ENCODE measurements at places on chromosomes 11 and 22.

DNA sequence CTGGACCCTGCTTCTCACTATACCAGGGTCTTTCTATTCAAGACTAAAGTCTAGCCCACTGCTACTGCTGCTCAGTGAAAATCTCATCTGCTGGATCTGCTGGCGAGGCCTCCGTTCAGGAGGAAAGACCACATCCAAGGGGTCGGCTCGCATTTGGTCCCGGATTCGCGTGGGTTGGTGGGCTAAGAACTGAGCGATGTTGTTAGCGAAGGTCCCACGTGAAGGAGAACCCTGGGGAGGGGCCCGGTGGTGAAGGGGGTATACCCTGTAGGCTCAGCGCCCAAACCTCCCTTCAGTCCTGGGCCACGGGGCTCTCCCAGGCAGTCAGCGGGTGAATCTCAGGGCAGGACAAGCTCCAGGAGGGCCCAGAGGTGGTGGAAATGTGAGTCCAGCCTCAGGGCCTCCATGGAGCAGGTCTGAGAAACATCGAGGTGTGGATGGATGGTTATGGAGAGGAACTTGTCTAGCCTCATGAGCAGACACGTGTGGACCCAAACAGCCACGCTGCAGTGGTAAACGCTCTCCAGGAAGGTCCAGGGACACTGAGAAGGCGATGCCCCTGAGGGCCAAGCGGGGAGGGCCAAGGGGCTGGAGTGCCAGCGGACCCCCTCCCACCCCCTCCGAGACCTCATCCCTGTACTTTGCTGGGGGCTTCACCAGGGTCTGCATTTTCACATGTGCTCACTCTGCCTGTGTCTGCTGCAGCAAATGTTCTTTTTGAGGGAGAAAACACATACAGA lies 152.3 kb downstream of the CTTN start:
- no peak for DNase-seq

DNA sequence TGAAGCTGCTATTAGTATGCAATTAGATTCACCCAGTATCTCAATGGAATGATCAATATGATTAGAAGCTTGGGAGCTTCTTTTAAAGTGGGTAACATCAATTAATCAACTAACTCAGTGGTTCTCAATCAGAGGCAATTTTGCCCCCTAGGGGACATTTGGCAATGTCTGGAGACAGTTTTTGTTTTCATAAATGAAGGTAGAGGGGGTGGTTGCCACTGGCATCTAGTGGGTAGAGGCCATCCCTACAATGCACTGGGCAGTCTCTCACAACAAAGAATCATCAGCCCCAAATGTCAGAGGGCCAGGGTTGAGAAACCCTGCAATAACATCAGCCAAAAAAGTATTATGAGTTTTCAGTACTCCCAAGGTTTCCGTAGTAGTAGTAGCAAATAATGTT lies 5.9 kb upstream of the AMOTL1 start:
- DNase-seq: no peak

- DNase-seq: no peak
These were observed 5.8 kb downstream of the UBASH3B start for GRCh38 chr11:122661182-122661945.

DNA sequence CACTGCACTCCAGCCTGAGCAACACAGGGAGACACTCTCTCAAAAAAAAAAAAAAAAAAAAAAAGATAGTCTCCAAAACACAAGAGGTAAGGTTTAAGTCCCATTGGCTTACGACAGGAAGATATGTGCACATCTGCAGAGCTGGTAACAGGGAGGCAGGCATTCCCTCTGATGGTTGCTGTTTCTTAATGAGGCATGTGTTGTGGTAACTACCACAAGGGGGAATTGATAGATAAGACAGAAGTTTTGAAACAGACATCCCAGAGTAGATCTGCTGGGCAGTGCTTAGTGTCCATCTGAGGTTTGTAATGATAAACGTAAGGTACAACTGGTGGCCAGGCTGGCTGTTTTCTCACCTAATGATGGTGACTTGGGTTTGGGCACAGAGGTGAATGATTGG lies 4.7 kb downstream of the EIF1AD start:
- no peak for DNase-seq

- no peak for DNase-seq
These were observed 2.7 kb upstream of the NXPE1 start for GRCh38 chr11:114562166-114562916.

- no peak for DNase-seq
These were observed 65.3 kb downstream of the MCM5 start for GRCh38 chr22:35465109-35465701.

DNA sequence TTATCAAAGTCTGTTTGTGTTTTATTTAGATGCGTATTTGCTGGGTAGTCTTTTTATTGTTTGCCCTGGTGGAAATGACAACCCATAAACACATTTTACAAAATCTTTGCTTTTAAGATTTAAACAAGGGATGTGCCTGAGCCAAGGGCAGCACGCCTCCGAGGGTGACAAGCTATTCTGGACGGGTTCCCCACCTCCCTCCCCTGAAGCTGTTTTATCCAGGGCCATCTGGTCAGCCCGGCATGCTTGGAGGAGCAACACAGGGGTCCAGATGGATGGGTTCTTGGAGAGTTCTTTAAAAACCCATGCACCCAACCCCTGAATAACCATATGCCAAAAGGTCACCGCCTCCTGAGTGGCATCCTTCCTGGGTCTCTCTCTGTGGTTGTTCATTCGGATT lies 408.9 kb downstream of the OPCML start:
- no peak for DNase-seq

- peak; percentile 71 for DNase-seq
These were observed 26.7 kb downstream of the CD44 start for GRCh38 chr11:35165423-35166368.

DNA sequence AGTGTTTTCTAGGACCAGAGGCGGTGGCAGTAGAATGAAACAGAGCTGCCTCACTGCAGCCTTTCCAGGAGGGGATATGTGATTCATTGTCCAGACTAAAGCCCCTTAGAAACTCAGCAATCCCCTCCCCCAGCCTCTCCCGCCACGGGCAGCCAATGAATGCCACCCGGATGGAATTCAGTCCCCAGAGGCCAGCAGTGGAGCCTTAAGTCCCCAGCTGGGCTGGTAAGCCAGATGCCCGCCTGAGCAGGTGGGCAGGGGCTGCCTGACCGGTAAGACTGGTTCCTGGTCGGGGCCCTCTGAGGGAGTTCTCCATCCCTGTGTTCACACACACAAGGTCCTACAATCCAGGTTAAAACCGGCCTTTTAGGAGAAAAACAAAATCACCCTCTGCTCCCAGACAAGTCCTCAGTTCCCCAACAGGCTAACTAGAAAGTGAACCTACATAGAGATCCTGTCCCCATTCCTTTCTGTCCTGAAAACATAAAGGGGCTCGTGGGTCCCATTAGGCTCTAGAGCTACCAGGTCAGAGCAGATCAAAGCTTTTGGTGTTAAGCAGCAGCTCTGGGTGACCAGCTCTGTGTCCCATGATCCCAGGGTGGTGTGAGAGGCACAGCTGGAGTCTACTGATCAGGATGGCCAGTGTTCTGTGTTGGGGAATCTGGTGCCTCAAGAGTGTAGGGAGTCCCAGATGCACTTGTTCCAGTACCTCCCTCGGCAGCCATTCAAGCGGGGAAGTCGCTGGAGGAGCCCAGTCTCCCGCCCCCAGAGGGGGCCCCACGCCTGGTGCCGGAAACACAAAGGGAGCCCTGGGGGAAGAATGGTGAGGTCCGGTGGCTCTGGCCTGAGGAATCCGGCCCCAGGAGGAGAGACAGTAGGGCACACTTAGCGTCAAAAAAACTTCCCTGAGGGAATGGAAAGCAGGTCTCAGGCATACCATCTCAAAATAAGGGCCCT lies 2.6 kb downstream of the PATZ1 start:
- DNase-seq: no peak

DNA sequence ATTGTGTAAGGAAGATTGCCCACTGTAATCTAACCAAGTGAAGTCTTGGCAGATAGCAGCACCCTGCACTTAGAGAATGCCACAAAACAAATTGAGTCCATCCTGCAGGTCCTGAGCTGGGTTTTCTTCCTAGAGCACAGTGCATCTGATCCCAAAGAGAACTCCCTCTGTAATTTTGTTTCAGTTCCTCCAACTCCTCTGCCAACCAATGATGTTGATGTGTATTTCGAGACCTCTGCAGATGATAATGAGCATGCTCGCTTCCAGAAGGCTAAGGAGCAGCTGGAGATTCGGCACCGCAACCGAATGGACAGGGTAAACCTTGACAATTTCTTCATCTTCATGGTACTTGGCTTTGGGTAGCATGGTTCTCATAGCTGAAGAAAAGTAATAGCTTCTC lies 33.1 kb upstream of the ST14 start:
- no peak for DNase-seq

GRCh38 chr11:131561501-131561900 lies 191.1 kb downstream of the NTM start:
- DNase-seq: no peak

GRCh38 chr11:131816051-131816450 lies 445.6 kb downstream of the NTM start:
- no peak for DNase-seq

- DNase-seq: no peak
These were observed 19.5 kb upstream of the ALKBH3 start for GRCh38 chr11:43861141-43861540.

GRCh38 chr11:86637988-86638387 lies 34.4 kb downstream of the ME3 start:
- DNase-seq: peak; percentile 9

- no peak for DNase-seq
These were observed 53.7 kb downstream of the IGSF9B start for GRCh38 chr11:133903056-133903455.

GRCh38 chr11:78318321-78319114 lies 99.1 kb downstream of the GAB2 start:
- DNase-seq: no peak

DNA sequence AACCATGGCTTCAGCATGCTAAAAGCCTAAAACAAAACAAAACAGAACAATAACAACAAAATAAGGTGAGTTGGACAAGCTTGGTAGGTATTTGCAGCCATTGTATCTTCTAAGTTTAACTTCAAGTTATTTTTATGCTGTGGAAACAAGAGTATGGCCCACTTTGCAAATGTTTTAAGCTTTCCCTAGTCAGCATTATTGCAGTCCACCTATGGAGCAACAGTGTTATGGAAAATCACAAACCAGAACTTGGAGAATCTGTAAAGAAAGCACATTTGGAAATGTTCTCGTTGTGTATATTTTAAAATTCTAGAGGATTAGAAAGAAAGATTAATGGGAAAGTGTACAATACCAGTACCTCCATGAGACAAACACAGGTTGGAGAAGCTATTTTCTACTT lies 7.4 kb upstream of the SLC5A12 start:
- DNase-seq: no peak

DNA sequence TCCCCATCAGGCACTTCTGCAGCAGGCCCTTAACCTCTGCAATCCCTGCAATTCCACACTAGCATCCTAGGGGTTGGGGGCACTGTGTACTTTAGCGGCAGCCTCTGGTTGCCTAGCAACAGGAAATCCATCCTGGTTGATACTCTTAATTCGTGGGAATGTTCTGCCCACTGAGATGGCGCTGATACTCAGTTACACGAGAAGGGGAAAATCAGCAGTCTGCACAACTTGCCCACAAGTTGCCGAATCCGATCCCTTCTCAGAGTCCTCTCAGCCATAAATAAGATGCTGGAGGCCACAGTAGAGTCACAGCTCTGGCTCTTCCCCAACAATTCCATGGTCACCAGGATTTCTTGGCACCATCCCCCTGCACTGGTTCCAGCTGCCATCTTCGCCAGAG lies 57.6 kb upstream of the CRYBB3 start:
- DNase-seq: no peak

DNA sequence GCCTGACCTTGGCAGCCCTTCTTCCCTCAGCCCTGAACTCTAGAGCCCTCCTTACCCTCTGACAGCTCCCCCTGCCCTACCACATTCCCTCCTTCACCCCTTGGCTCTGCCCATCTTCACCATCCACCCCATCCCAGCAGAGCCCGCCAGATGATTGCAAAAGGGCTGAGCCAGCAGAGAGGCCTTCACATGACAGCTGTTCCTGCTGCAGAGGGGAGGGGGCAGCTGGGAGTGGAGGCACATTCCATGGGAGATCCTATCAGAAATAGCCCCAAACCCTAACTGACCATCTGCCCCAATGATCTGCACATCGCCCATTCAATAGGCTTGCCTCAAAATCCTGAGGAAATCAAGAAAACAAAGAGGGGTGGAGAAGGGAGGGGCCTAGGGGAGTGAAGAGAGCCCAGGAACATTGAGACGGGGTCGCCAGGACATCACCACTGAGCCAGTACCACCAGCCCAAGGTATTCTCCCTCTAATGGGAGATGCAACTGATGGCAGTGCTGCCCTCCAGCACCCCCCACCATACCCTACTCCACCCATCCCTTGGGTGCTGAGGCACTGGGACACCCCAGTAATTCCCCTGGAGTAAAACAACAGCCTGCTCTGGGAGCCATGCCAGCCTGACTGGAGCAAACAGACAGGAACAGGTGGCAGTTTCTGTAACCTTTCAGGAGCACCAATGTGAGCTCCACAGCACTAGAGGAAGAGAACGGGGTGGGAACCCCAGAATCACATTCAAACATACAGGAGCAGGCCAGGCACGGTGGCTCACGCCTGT lies 8.0 kb upstream of the AHNAK start:
- no peak for DNase-seq

- DNase-seq: no peak
These were observed 7.4 kb downstream of the DUSP8 start for GRCh38 chr11:1564535-1565172.

DNA sequence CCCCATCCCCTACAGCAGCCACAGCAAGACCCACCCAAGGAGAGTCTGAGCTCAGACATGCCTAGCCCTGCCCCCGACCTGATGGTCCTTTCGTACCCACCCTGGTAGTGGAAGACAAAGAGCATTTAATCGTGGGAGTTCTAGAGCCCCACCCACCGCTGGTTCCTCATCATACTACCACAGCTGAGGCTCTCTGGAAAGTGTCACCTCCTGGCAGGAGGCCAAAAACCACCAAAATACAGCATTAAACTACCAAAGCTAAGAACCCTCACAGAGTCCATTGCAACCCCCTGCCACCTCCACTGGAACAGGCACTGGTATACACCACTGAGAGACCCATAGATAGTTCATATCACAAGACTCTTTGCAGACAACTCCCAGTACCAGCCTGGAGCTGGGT lies 311.1 kb downstream of the TENM4 start:
- no peak for DNase-seq

DNA sequence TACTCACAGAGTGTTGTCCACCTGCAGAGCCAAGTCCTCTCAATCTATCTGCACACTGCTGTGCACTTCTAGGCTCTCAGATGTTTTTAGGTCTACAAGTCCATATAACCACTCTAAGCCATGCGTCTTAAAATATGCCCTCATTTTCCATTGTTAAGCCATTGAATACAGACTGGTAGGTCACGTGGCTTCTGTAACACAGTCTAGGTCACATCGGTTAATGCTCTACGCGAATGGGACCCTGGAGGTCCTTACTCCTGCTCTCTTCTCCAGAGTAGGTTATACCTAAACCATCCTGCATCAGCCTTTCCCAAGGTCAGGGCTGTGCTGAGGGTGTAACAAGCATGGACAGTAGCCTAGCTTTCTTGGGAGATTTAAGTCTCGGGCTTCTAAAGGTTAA lies 819 bp downstream of the JAML start:
- DNase-seq: no peak

DNA sequence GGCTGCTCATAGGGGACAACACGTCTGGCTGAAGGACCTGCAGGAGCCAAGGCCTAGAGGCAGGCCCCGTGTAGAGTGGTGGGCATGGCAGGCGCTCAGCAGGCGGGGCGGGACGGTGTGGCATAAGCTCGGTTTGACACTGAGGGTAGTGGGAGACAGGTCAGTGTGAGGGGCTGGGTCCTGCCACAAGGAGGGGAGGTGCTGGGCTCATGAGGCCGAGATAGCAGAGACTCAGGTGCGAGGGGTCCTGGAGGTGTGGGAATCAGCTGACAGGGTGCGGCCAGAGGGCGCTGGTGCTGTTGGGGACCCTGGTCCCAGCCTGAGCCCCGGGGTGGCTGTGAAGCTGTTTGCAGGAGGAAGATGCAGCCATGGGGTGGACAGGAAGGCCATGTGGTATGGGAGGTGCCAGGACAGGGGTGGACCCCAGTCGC lies 6.7 kb downstream of the SLC22A12 start:
- no peak for DNase-seq
